ENCODE measurements at places on chromosomes 4 and X.

GRCh38 chr4:108146819-108147218 is 21.9 kb downstream of the LEF1 start:
- DNase-seq, result no peak

DNA sequence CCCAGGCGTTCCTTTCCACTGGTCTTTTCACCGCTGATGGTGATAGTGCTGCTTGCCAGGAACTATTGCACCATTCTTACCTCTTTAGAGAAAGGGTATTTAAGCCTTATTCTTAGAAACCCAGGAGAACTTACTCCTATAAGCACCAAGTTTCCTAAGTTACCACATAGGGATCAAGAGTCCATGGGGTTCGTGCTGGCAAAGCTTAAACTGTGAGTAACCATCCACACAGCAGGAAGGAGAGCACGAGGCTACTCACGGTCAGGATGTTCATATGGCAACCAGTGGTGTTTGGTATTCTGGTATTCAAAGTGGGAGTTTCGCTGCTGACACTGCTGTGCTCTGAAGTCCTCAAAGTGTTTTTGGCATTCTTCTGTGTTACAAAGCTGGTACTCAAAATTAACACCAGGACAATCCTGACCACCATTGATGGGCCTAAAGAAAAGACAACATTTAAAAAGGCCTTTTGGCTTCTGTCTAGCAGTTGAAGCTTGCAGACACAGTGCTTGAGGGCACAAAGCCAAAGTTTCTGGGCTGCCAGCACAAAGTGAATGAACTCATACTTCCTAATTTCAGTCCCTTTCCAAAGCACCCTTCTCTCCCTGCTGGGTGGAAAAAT is 256.9 kb downstream of the ADAMTS3 start:
- DNase-seq, result no peak

- no peak for DNase-seq
Observed at GRCh38 chr4:182015893-182016292, 227.3 kb upstream of the TENM3 start.

DNA sequence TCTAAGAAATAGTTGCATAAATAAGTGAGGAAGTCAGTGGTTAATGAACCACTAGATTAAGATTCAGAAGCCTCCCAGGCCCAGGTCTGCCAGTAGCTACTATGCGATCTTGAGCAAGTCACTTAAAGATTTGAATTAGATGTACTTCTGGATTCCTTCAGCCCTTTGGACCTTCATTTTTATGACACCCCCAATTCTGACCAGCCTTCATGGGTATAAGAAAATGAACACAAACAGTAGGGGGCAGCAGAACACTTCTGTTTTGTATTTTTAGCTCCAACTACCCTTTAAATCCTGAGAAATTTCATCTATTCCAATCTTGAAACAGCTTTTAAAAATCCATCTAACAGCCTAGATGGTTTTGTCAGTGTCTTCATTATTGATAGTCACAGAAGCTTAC is 19.0 kb downstream of the TMEM47 start:
- DNase-seq, result peak; percentile 24

- peak; percentile 11 for DNase-seq
Observed at GRCh38 chr4:103046416-103047290, 27.1 kb upstream of the SLC9B1 start.

- no peak for DNase-seq
Observed at GRCh38 chr4:107366900-107367299, 330.8 kb upstream of the DKK2 start.

GRCh38 chr4:5504486-5504885 is 203.9 kb downstream of the EVC2 start:
- no peak for DNase-seq

DNA sequence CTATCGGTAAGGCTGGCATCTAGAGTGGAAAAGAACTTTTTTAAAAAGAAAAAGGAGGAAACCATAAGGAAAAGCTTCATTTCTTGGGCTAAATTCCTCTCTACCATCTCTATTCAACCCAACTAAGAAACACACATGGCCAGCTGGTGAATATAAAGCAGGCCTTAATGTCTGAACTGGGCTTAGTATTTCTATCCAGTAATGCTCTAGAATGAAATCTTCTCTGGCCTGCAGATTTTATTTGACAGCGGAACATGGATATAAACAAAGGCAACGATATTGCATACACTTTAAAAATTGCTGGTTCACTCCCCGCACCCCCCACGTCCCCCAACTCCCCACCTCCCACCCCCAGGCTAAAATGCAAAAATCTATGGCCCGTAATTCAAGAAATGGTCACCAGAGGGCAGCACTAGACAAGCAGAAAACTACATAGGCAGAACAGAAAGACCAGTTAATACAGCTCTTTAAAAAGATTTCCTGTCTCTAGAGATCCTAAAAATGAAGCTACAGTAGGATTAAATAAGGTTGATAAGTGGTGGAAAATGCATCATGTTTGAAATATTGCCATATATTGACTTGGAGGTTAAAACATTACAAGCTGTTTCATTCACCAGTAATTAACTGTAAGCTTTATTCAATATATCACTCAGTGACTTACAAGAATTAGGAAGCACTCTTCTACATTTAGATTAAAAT is 155.2 kb upstream of the GALNT7 start:
- DNase-seq, result peak; percentile 36

DNA sequence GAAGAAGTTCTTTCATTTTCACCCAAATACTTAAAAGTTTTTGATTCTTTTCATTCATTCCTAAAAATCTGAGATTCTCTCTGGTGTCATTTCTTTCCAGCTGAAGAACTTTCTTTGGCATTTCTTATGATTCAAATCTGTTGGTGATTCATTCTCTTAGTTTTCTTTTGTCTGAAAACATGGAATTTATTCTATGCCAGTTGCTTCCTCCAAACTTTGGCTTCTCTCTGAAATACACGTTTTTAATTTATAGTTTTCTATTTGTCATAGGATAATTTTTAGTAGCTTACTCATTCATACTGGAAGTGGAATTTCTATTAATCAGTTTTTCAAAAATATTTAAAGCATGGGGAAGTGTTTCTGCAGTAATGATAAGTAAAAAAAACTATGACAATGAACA is 1012.0 kb downstream of the RPA4 start:
- no peak for DNase-seq

- no peak for DNase-seq
Observed at GRCh38 chr4:99724067-99724466, 66.4 kb upstream of the C4orf54 start.

- DNase-seq, result no peak
Observed at GRCh38 chr4:166045457-166045856, 172.4 kb downstream of the TLL1 start.

DNA sequence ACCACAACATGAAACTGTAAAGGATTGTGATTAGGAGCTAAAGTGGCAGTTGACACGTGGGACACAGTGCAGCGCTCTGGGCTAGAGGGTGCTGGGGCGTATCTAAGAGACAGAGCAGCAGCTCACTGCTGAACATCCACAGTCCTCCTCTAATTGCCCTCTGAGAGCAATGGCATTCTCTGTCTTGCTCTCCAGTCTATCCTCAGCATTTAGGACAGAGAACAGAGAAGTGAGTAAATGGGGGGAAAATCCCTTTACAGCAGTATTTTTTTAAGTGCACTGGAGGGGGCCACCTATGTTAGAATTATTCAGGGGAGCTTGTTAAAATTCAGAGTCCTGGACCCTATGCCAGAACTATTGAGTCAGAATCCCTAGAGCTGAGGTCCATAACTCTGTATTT is 4.2 kb upstream of the TMEM154 start:
- no peak for DNase-seq

DNA sequence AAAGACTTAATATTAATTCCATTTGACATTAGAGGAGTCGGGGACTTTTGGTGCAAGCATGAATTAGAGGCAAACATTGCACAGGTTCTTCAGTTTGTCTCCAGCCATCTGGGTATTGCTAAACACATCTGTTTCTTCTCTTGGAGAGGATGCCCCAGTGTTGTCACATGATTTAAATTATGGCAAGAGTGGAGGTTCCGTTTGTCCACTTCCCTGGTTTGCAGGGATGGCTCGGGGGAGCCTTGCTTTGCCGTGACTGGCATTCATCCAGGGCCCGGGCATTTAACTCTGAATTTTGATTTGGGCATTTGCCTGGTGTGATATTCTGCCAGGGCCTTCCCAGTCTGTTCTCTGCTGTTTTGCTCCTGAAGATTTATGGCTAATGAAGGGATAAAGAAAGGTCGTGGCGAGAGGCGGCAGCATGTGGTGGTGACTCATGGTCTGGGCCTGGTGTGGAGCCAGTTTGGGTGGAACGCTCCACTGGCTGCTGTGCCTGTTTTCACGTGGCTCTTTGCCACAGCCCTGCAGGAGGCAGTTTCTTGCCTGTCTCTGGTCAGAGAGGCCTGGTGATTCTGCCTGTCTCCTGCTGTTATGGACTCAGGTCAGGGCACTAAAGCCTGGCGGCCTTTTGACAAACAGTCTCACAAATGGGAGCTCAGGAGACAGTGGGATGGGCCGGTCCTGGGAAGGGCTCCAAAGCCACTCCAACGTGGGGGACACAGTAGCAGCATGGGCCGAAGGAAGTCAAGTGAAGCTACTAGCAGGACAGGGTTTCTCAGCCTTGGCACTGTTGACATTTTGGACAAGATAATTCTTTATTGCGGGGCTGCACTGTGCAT is 99.4 kb upstream of the PGRMC2 start:
- peak; percentile 82 for DNase-seq

GRCh38 chrX:118630848-118631247 is 96.6 kb upstream of the IL13RA1 start:
- DNase-seq, result no peak

- DNase-seq, result no peak
Observed at GRCh38 chr4:52247941-52248340, 196.8 kb downstream of the SPATA18 start.

DNA sequence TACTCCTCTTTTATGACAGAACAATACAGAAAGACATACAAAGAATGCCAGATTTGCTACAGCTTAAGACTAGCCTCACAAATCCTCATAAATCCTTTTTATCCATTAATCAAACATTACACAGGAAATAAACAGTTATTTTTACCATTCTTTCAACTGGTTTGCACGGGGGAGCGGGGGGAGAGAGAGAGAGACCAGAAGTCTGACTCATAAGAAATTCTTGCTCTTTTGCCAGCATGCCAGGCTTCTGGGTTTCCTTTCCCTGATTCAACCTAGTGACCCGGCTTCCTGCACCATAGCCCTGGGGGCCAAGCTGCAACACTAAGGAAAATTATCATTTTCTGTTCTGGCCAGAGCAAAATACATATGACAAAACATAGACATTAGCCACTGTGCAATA is 6.8 kb upstream of the RRAGB start:
- DNase-seq, result peak; percentile 45

- DNase-seq, result no peak
Observed at GRCh38 chr4:60897415-60897814, 302.7 kb upstream of the ADGRL3 start.

- no peak for DNase-seq
Observed at GRCh38 chrX:53082773-53083616, 828 bp downstream of the TSPYL2 start.

- no peak for DNase-seq
Observed at GRCh38 chr4:130760246-130760645, 1664.3 kb downstream of the C4orf33 start.

DNA sequence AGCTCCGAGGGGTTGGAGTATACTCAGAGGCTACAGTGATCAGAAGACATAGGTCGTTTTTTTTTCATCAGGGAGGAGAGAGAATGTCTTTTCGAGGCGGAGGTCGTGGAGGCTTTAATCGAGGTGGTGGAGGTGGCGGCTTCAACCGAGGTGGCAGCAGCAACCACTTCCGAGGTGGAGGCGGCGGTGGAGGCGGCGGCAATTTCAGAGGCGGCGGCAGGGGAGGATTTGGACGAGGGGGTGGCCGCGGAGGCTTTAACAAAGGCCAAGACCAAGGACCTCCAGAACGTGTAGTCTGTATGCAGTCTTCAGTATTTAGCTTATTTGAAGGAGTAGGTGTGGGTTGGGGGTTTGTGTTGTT is 500 bp downstream of the GAR1 start:
- DNase-seq, result no peak

DNA sequence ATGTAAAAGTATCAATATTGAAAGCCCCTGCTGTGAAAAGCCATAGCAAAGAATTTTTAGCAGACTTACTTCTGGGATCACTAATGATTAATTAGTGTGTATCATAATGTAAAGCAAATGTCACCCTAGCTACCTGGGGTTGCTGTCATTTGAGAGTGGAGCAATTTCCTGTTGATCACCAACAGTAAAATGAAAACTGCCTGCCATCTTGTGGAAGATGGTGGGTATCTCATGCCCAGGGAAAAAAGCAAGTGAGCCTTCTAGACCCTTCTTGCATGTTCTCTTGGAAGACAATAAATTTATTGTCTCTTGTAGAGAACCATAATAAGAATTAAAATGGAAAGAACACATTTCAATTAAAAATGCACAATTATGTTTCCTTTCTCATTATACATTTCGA is 360.2 kb downstream of the ZIC3 start:
- DNase-seq, result no peak

DNA sequence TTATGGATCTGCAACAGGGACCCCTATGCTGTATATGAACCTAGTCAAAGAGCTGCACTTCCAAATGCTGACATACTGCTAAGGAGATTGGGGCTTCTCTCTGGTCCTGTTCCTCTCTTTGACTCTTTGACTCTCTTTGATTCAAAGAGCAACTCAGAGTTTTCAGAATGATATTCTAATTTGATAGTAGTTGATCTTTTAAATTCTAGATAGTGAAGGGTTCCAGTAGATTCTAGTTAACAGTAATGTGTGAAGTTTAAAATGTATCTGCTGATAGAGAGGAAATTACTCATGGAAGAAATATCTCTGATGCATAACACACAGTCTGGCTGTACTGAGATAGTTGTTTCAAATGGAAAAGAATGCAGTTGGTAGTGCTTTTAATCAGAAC is 239.1 kb downstream of the RASL11B start:
- no peak for DNase-seq

GRCh38 chrX:130165181-130165702 is 399 bp downstream of the AIFM1 start:
- DNase-seq, result no peak

- no peak for DNase-seq
Observed at GRCh38 chr4:77449171-77449570, 156.4 kb upstream of the CXCL13 start.

- DNase-seq, result peak; percentile 39
Observed at GRCh38 chrX:53287493-53288138, 6.2 kb upstream of the IQSEC2 start.

DNA sequence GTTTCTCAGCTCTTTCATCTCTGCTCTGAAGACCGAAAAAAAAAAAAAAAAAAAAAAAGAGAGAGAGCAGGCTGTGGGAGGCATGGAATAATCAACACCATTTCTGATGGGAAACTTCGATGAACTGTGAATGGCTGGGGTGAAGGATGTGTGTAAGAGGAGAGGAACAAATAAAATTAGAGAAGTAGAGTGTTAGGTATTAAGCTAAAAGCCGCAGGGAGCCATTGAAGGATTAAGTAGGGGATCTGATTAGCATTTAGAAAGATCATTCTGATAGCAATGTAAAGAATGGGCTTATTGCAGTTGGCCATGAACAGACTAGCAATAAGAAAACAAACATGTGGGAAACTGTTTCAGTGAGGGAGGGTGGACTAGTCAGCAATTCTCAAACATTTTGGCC is 33.6 kb upstream of the JADE1 start:
- no peak for DNase-seq

All from LoVo (cell line).